ENCODE measurements at places on chromosomes 6 and 20.

- no peak for DNase-seq
Observed at GRCh38 chr6:114586298-114586697, 243.5 kb upstream of the HS3ST5 start.

GRCh38 chr6:82076916-82077315 lies 170.6 kb downstream of the IBTK start:
- DNase-seq = no peak

GRCh38 chr6:44161997-44162338 lies 3.3 kb downstream of the CAPN11 start:
- no peak for DNase-seq

GRCh38 chr20:38728191-38728781 lies 4.0 kb downstream of the SLC32A1 start:
- peak; percentile 22 for DNase-seq

DNA sequence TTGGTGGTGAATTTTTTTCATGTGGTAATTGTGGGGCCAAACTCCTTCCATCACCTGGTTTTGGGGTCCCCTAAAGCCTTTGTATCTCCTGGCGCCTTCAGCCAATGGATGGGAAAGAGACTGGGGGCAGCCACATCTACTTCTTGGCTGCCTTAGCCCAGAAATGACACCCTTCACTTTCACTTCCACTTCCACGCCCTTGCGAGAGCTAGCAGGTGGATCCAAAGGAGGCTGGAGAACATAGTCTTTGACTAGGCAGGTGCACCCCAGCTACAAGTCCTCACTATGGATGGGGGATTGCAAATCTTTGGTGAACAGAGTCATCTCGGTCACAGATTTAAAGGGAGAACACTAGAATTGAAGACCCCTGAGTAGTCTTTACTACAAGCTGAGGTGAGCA lies 70.8 kb downstream of the NDUFAF5 start:
- no peak for DNase-seq

GRCh38 chr6:3403238-3404173 lies 53.3 kb downstream of the SLC22A23 start:
- DNase-seq = no peak

DNA sequence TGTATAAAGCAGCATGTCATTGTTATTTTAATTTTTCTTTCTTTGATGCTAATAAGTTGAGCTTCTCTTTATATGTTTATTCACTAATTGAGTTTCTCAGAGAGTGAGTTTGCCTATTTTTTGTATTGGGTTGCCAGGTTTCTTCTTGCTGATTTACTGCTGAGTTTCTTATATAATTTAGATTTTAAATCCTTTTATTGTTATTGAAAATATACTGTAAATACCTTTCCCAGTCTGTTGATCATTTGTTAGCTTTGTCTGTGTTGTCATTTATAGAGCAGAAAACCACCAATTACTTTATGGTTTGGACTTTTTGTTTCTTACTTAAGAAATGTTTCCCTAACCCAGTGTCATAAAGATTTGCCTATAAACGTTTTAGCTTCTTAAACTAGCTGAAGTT lies 17.1 kb upstream of the RIMS4 start:
- DNase-seq = no peak

GRCh38 chr20:52826722-52827121 lies 145.4 kb upstream of the TSHZ2 start:
- no peak for DNase-seq

All from D721Med (cell line).